ENCODE measurements at places on chromosomes 5 and 9. TPM values are rescaled to one million over a fixed set of nuclear protein-coding genes. Genes with fewer than 3 reads are reported as not detected.

DNA sequence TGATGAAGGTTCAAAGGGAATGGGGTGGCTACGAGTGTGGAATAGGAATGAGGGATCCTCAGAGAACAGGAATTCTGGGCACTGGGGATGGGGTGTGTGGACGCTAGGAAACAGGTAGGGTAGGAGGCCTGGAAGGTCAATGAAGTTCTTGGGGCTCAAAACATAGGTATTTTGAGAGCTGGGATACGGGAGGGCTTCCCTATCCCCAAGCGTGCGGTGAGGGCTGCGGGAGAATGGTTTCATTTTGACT, 718 bp downstream of the QSOX2 start:
- no peak for DNase-seq
- no peaks in the 10 kb centered on the region for H3K4me1 ChIP-seq
- H3K27ac ChIP-seq = no peak overlapping the region
- H3K36me3 ChIP-seq = no peaks in the 10 kb centered on the region
- H3K27me3 ChIP-seq = no peaks in the 10 kb centered on the region
- peak overlapping the region; percentile 87 for H3K4me3 ChIP-seq

The CDH10 gene
- total RNA-seq = not detected

- H3K4me3 ChIP-seq = no peak overlapping the region
- H3K27me3 ChIP-seq = no peaks in the 10 kb centered on the region
- DNase-seq = no peak
- H3K4me1 ChIP-seq = peaks cover 11% of the 10 kb centered on the region
- H3K27ac ChIP-seq = no peak overlapping the region
Measured at GRCh38 chr5:147830035-147830434, 1.4 kb downstream of the SPINK1 start.

DNA sequence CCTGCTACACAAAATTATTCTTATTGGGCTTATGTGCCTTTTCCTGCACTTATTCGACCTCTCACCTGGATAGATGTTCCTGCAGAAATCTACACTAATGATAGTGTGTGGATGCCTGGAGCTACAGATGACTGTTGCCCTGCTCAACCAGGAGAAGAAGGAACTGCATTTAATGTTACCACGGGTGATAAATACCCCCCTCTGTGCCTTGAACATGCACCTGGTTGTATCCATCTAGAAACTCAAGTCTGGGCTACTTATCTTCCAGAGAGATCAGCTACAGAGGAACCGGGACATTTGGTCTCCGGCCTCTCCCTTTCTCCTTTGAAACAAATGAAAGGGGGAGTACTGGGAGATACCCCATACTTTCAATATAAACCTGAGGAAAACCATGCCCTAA, 54.5 kb downstream of the SH3PXD2B start:
- H3K27ac ChIP-seq = no peak overlapping the region
- H3K4me3 ChIP-seq = no peak overlapping the region
- H3K4me1 ChIP-seq = no peaks in the 10 kb centered on the region

DNA sequence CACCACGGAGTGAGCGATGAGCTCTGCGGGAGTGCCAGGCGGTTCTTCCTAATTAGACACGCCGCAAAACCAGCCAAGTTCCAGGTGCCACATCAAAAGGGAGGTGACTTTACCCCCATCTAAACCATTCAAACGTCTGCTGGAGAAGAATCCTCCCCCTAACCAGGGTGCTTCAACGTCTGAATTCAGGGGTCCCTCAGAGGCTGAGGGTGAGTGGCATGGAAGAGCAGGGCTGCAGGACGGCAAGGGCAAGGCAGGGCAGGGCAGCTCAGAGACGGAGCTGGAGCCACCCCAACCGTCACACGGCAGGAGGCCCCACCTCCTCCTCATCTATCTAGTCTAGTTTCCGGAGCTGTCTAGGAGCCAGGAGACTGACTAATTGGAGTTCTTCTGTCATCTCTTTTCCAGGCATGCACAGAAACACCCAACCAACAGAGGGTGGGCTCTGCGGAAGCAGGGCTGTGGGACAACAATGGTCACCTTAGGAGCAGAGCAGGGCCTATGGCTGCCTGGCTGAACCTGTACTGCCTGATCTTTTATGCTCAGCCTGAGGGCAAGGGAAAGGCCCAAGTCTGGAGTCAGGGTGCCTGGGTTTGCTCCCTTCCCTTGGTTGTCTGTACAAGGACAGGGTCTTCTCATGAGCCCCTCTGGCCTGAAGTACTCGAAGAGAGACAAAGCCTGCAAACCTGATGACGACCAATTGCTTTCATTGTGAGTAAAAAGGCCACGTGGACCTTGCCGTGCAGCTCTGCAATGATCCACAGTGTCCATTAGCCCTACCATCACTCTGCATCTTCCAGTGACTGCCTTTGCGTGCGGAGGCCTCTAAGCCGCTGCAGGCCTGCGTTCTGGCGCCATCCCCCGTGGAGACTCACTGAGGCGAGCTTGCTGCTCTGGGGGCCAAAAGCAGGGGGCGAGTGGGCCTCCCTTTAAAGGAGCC, 81.0 kb upstream of the SLC25A51 start:
- no peak overlapping the region for H3K4me3 ChIP-seq
- DNase-seq = peak; percentile 23
- no peak overlapping the region for H3K27ac ChIP-seq
- H3K36me3 ChIP-seq = no peaks in the 10 kb centered on the region

GRCh38 chr5:20000416-20000815, 12.4 kb upstream of the CDH18 start:
- no peak overlapping the region for H3K27ac ChIP-seq
- no peaks in the 10 kb centered on the region for H3K36me3 ChIP-seq
- DNase-seq = no peak
- no peak overlapping the region for H3K4me3 ChIP-seq

GRCh38 chr9:75666856-75667554, 223.5 kb upstream of the PCSK5 start:
- no peak for DNase-seq
- no peaks in the 10 kb centered on the region for H3K27me3 ChIP-seq
- H3K27ac ChIP-seq = no peak overlapping the region
- no peaks in the 10 kb centered on the region for H3K4me1 ChIP-seq
- no peaks in the 10 kb centered on the region for H3K36me3 ChIP-seq

DNA sequence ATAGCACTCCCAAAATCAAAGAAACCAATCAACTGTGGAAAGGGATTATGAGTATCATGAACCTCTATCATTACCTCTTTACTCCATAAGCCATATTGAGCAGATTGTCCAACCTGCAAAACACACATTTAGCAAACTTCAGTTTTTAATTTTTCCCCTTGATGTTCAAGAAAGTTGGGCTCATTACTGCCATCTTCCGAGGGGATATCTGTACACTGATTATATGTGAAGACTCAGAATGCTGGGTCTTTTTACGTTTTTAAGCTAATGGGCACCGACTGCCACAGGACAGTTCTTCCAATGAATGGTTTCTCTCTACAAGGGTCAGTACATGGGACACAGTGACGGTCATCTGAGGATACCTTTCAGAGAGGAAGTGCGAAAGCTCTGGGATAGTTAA, 132.7 kb downstream of the ELAVL2 start:
- DNase-seq = no peak
- no peaks in the 10 kb centered on the region for H3K36me3 ChIP-seq
- no peak overlapping the region for H3K27ac ChIP-seq
- H3K4me3 ChIP-seq = no peak overlapping the region

GRCh38 chr5:22787807-22788206, 65.3 kb downstream of the CDH12 start:
- no peak overlapping the region for H3K4me3 ChIP-seq
- H3K27me3 ChIP-seq = no peaks in the 10 kb centered on the region

The C5orf22 gene
- total RNA-seq = 9.9 TPM

DNA sequence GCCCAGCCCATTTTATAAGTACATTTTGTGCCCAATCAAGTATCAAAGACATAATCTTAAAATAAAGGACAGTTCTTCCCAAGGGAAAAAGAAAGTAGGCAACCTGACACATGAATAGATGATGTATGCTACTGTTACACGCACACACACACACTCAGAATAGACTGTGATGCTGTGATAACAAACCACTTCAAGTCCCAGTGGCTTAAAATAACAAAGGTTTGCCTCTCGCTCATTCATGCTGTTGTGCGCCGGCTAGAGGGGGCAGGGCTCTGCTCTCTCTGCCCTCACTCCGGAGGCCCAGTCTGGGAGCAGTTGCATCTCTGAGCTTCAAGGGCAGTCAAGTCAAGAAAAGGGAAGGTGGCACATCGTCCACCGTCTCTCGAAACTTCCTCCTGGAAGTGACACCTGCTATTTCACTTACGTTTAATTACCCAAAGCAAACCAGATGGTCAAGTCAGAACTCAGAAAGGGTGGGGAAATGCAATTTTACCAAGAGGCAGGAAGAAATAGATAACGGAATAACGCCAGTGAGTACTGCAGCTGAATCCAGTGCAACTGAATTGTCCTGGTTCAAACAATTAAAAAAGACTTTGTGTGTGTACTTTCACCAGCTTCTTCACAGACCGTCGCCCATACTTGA, 43.3 kb downstream of the ANKRD33B start:
- H3K36me3 ChIP-seq = no peaks in the 10 kb centered on the region
- H3K27me3 ChIP-seq = no peaks in the 10 kb centered on the region

The SPACA9 gene
- 1.2 TPM for total RNA-seq

DNA sequence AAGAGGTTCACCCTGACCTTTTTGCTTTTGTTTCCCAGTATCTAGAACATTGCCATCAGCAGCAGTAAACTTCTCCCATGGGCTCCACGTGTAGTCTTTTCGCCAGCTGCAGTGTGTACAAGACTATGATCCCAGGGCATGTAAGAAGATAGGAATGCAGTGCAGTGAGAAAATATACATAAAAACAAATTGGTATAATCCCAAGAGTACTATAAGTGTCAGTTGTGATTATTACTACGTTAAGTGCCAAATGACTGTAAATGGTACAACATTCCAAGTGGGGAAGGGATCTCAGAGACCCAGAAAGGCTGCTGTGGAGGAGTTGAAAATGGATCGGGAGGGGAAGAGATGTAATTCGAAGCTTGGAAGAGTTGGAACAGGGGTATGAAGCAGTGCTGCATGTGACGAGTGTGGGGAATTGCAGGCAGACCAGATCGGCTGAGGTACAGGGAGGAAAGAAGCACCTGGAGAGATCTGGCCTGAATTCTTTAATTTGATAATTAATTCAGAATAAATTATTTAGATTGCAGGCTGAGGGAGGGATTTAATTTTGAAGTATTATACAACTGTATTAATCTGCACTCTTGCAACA, 95.1 kb downstream of the FBXL7 start:
- H3K4me1 ChIP-seq = no peaks in the 10 kb centered on the region

The FAM174A gene
- total RNA-seq = 7.2 TPM
